ENCODE measurements at places on chromosomes 11 and 22.

- DNase-seq: peak; percentile 60
These were observed 1.2 kb downstream of the TSPAN32 start for GRCh38 chr11:2302896-2303626.

DNA sequence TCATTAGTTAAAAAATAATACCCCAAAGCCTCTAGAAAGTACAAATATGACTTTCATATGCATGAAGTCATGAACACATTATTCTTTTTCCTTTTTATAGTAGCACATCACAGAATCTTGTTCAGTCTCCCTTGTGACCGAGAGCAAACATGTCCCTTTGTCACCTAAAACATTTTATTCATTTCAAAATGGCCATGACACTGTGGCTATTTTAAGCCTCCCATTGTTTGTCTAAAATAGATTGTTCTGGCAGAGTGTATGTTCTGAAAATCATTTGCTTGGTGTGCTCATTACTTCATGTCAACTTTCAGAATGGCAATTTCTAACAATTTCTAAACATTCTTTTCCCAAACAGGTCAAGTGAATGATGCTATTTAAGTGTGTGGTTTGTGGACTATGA is 865.0 kb downstream of the JRKL start:
- DNase-seq: no peak

- DNase-seq: peak; percentile 73
These were observed 137.6 kb downstream of the TEAD1 start for GRCh38 chr11:12811861-12812260.

GRCh38 chr11:66877588-66878385 is 20.9 kb downstream of the LRFN4 start:
- DNase-seq: no peak

DNA sequence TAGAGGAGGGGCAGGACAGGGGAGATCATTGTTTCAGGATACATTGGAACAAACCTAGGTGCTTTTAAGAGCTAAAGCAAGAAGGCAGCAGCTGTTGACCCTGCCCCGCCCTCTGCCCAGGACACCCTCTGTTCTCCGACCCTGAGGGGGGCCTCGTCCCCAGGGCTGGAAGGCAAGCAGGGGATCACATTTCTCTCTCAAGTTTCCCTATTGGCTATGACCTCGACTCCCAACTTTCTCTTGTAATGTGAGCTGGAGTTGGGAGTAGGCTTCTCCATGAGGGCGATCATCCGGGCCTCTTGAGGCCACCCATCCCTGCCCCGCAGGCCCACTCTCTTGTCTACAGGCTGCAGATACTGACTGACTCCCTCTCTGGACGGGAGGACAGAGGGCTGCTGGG is 37.7 kb downstream of the DSCAML1 start:
- DNase-seq: no peak

- DNase-seq: peak; percentile 93
These were observed 16.3 kb downstream of the SDHAF2 start for GRCh38 chr11:61446211-61446651.

- no peak for DNase-seq
These were observed 124.2 kb upstream of the TBCEL start for GRCh38 chr11:120899720-120900119.

DNA sequence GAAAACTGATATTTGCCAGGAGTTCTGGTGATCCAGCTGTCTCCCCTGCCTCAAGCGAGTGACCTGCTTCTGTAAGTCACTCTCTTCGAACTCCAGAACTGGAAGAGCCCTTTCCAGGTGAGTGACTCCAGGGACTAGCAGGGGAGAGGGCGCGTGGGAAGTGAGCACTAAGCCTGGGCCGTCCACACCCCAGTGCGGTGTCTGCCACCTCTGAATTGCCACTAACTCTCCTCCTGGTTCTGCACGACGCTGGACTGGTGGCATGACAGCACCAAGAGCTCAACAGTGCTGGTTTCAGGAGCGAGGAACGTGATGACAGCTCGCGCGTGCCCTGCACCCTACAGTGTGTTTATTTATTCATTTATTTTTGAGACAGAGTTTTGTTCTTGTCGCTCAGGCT is 22.9 kb downstream of the KIAA0930 start:
- DNase-seq: no peak

DNA sequence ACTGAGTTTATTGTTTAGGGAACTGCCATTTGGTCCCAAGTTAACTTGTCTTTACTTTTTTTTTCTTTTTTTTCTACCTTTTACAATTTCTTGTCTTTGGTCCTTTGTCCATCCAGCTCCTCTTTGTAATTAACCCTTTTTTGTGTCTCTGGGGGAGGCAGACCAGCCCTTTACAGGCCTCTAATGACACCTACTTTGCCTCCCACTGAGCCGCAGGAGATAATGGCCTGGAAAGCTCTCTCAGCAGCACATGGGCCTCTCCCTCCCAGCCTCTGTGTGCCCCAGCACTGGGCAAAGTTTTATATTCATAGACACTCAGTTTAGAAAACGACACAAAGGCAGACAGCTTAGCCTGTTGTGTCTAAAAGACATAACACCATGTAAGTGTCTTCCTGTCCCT is 480.4 kb downstream of the SOX6 start:
- DNase-seq: no peak

- DNase-seq: no peak
These were observed 39.7 kb upstream of the TTLL12 start for GRCh38 chr22:43226377-43227238.

DNA sequence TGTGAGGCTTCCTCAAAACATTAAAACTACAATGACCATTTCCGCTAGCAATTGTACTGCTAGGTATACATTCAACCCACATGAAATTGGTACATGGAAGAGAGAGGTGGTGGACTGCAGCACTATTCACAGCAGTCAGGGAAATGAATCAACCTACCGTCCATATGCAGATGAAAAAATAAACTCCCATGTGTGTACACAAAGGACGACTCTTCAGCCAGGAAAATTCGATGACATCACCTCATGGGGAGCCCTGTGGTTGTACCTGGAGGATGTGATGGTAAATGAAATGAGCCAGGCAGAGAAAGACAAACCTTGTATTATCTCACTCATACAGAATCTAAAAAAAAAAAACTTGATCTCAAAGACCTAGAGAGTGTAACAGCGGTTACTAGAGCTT is 23.3 kb downstream of the RFPL3 start:
- no peak for DNase-seq

- DNase-seq: no peak
These were observed 226.1 kb upstream of the NARS2 start for GRCh38 chr11:78800756-78801155.

DNA sequence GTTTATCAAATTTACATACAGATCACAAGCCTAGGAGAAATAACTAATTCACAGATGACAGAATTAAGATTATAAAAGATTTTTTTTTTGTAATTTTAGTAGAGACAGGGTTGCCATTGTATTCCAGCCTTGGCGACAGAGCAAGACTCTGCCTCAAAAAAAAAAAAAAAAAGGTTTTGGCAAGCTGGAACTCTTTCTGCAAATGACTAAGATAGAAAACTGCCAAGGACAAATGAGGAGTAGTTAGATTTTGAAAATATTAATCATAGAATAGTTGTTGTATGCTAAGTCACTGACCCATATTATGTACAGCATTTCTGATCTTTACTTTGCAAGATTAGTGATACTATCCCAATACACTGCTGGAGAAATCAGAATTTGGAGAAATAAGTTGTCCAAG is 99.2 kb downstream of the C11orf65 start:
- no peak for DNase-seq
